ENCODE measurements at places on chromosomes 5 and 9.

- DNase-seq, result no peak
Observed at GRCh38 chr9:129177443-129177790, 644 bp downstream of the IER5L start.

DNA sequence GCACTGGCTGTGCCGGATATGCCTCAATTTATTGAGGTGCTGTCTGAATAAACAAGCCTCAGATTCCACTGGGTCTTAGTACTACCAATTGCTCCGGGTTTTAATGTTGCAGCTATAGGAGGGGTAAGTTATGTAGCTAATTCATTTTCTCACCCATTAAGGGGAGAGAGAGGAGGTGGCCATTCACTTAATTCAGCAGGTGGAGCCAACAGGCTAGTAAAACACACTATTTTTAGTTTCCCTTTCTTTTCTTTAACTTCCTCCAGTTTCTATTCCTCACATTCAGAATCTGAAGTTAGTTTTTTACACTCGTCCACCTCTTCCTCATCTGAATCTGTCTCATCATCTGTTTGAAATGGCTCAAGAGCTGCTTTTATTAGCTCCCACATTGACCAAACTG lies 105.6 kb upstream of the CDH10 start:
- DNase-seq, result no peak

GRCh38 chr5:176742246-176743105 lies 67.9 kb upstream of the UNC5A start:
- DNase-seq, result no peak

- no peak for DNase-seq
Observed at GRCh38 chr9:87604886-87605588, 107.4 kb downstream of the DAPK1 start.

DNA sequence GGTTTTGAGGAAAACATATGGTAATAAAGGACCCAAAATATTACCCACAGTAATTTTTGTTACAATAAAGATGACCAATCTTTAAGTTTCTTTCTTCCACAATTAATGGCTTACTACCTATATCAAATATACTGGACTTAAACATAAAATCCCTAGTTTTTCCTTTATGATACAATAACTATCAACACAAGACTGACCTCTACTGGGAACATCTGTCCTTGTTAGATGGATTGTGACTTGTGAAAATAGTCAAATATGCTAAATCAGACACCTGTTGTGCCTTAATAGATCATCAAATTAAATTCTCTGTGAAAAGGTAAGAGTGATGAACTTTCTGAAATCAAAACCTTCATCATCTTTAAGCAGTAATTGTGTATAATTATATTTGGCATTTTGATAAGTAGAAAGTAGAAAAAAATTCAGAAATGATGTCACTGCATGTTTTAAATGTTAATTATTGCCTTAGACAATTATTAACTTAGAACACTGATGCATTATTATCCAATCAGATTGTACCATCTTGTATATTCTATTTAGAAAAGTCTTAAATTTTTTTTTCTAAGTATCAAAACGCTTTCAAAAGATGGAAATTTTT lies 113.6 kb downstream of the DEPDC1B start:
- DNase-seq, result no peak

DNA sequence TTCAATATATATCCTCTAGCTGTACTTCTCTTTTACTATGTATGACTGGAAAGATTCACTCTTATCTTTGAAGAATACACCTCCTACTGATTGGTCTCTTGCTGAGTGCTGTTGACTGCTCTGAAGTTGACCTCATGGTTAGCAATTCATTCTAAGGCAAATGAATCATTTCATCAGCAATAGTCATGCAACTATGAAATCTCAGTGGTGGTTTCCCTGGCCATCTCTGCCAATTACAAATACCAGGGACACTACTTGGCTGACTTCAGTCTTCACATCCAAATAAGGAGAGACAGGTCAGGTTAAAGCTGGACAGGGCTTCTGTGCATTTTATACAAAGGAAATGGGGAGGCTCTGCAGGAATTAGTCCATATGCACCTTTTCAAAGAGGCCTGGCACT lies 333.5 kb upstream of the ACTBL2 start:
- DNase-seq, result no peak

DNA sequence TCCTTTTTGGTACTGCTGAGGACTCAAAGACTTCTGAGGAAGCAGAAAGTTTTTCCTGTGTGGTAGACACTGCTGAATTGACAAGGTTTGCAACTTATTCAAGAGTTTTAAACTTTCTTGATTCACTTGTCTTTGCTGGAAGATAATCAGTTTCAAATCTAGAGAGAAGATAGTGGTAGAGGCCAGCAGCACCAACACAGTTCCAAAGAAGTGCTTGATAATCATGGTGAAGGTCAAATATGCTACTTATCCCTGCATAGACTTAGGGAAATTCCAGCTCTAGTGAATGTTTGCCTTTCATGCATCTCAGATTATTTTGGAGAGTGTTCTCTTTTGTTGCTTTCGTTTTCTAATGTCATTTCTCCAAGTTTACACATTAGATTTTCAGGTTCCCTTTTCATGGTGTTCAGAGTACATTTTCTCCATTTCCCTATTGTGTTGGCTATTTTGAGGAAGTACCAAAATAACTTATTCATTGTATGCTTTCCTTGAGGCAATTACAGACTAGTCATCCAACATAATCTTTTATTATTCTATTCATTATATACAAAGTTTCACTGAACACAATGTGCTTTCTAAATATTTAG lies 550 bp downstream of the IFNE start:
- DNase-seq, result no peak

DNA sequence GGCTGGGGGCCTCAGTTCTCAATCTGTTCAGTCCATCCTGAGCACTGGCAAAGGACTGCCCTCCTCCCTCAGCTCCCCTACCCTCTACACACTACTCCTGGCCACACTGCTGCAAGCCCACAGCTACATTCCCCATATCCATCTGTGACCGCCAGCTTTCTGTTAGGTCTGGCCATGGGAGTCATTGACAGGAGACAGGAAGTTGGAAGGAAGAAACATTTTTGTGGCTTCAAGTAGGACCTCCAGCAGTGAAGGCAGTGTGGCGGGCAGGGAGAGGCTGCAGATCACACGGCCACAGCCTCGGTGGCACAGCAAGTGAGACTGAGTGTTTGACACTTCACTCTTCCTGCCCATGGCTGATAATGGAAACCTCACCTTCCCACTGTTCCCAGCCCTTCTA lies 55.9 kb downstream of the SECISBP2 start:
- DNase-seq, result no peak

DNA sequence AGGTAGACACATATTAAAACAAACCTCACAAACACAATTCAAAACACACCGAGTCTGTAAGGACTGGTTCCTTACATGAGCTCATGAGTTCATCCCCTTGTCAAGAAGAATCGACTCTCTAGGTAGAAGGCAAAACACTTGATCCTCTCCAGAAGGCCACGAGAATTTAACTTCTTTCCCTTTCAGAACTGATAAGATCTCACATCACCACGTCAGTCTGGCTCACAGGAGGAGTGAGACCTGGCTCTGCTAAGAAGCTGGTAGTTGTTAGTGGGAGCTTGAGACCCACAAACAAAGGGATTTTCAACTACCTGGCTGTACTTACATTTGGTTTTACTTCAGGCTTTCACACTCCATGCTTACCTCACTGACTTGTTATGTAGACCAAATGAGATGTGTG lies 459.2 kb downstream of the ARHGEF28 start:
- DNase-seq, result no peak

GRCh38 chr9:131216806-131217205 lies 59.5 kb downstream of the FAM78A start:
- DNase-seq, result no peak

- no peak for DNase-seq
Observed at GRCh38 chr5:77620405-77620804, 18.1 kb downstream of the OTP start.

DNA sequence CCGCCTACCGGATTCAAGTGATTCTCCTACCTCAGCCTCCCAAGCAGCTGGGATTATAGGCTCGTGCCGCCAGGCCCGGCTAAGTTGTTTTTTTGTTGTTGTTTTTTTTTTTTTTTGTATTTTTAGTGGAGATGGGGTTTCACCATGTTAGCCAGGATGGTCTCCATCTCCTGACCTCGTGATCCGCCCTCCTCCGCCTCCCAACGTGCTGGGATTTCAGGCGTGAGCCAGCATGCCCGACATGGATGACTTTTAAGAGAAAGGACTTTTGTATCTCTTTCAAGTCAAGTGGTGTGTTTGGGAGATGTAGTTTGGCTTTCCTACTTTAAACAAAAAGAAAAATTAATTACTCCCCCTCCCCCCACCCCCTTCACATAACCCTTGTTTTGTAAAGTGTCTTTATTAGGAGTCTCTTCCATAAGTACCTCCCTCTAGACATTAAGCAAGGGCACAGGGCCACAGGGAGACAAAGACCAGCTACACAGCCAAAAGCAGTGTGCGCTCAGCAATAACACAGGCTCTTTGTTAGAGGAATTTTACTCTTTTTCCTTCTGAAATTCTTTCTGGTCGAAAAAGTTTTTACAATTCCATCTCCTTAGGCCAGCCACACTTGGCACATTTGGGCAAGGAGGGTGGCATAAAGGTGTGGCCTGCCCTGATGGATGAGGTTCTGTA lies 31.2 kb downstream of the JAKMIP2 start:
- no peak for DNase-seq

DNA sequence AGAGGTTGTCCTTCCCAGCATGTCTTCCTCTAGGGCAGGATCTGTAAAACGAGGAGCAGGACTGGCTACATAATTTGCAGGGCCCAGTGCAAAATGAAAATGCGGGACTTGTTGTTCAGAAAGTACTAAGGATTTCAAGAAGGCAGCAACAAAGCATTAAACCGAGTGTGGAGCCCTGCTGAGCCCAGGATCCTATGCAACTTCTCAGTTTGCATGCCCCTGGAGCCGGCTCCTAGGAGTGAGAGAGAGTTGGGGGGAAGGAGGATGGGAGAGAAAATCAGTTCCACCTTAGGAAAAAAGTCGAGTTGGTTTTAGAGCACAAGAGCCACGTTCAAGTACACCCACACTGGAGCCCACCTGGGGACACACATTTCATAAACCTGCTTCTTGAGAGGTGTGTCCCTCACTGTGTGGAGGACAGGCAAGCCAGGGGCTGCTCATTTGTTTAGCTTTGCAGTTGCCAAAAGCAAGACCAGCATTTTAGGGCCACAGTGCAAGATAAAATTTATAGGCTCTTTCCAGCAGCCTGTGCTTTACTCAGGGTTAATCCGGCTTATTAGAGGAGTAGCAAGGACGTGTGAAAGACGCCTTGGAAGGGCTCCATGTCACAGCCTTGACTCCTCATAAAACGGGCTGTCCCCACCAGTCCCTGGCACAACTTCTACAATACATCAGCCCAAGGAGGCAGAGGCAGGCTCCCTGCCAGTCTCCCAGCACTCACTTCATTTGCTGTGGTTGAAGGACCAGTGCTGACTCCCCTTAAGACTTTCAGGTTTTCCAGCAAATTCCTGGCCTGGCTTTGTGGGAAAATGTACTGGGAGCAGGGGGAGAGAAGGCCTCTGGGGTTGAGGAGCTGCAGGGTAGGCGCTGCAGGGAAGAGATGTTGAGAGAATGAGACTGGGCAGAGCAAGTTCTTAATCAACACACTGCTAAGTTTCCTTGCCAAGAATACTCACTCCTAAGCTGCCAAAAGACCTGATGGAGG lies 159.7 kb upstream of the SEMA6A start:
- no peak for DNase-seq

DNA sequence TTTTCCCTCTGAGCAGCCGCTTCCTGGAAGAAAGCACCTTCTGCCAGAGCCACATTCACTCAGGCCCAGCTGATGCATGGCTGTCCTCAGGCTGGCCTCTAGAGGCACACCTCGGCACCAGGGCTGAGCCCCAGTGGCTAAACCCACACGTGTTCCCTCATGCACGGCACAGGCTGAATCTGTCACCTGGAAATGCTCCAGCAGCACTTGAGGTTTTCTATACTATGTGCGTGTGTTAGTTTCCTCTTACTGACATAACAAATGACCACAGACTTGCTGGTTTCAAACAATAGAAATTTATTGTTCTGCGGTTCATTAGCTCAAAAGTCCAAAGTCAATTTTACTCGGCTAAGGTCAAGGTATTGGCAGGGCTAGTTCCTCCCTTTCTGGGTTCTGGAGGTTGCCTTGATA lies 141.4 kb downstream of the LRRC70 start:
- DNase-seq, result peak; percentile 17

- DNase-seq, result no peak
Observed at GRCh38 chr5:77993141-77993854, 217.2 kb upstream of the TBCA start.

DNA sequence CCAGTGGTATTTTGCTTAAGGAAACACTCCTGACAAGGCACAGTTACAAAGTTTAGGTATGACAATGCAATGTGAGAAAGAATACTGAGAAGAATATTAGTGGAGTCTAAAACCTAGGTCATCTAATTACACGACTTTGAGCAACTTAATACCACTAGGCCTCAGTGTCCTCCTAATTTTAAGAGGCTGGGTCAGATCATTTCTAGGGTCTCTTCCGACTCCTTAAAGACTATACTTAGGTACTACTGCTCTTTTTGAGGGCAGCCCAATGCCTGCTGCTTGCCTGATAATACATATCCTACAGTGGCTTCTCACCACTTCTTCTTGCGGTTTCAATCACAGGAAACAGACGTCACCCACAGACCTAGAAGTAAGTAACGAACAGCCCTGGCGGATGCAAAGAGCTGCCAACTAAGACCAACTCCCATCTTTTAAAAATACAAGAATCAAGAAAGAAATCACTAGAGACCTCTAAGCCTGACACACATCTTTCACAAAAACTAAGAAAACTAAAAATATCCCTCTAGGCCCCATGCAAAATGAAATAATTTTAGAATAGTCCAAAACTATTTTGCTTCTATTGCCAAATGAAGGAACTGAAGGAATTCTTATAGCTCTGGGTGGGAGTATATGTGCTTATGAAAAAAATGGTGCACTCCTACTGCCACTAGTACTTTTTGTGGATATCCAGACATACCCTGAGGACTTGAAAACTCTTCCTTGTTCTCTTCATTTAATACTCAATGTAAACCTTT lies 13.1 kb downstream of the DIAPH1 start:
- peak; percentile 80 for DNase-seq

- no peak for DNase-seq
Observed at GRCh38 chr5:103744159-103744558, 181.6 kb upstream of the NUDT12 start.

DNA sequence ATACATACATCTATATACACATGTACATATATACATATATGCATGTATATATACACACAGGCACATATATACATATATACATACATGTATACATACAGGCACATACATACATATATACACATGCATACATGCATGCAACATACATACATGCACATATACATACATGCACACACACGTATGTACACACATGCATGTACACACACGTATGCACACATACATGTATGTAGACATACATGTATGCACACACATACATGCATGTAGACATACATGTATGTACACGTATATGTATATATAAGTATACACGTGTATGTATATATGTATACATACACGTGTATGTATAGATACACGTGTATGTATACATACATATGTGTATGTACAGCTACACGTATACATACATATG lies 617.0 kb downstream of the RAB3C start:
- DNase-seq, result no peak

DNA sequence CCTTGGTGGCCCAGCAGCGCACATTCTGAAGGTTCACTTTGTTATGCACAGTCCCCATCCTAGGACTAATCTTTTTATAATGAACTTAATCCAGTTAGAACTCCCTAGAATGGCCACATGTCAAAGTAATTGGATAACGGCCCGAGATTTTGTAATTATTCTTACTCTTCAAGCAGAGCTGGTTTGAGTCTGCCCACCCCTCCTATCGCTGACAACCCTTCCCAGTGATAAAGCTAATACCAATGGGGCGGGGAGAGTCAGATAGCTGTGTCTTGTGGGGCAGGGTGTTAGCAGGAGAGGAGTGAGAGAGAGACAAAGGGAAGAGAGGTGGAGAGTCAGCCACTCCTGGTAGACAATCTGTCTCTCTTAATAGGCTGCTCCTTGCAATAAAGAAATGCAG lies 356.9 kb downstream of the SLIT3 start:
- DNase-seq, result no peak
